Caki2 (cell line): ENCODE measurements at places on chromosomes 7 and 10.

- DNase-seq = no peak
These were observed 34.9 kb downstream of the CSGALNACT2 start for GRCh38 chr10:43173120-43173519.

DNA sequence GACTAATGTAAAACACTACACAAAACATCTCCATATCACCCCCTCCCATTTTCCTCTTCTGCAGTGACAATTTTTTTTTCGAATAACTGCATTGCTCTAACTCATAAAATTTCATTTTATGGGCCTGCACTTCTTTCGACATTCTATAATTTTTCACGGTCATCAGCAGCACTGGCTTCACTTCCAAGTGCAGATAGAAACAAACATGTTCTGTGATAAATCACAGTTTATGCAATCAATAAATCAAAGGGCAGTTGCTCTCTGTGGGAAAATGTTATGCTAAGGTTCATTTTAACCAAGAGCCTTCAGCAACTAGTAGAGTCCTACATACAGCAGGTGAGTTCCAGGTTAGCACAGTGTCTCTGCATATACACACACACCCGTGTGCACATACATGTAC, 100.1 kb downstream of the GPAM start:
- no peak for DNase-seq

DNA sequence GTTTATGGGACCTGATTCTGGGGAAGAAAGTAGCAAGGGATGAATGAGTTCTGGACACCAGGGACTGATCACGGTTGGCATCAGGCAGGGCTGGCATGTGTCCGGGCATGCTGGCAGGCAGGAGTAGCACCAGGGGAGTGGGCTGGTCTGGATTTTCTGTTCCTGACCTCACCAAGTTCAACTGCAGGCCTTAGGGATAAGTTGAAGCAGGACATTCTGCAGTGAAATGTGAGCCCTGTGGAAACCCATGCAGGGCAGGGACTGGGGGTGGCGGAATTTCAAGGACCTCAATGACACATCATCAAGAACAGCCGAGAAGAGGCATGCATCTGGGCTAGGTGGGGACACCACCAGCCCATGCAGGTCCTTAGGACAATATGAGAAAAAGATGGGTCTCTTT, 80.2 kb upstream of the ADAM12 start:
- no peak for DNase-seq

GRCh38 chr10:18793951-18794350, 134.7 kb downstream of the ARL5B start:
- DNase-seq = peak; percentile 4

GRCh38 chr10:128633864-128634540, 507.8 kb upstream of the MKI67 start:
- DNase-seq = no peak

GRCh38 chr10:110069502-110069982, 61.8 kb downstream of the ADD3 start:
- DNase-seq = no peak

GRCh38 chr7:123355576-123356190, 155.9 kb upstream of the SLC13A1 start:
- DNase-seq = peak; percentile 76

- no peak for DNase-seq
These were observed 191.3 kb downstream of the HECW1 start for GRCh38 chr7:43303740-43304241.

DNA sequence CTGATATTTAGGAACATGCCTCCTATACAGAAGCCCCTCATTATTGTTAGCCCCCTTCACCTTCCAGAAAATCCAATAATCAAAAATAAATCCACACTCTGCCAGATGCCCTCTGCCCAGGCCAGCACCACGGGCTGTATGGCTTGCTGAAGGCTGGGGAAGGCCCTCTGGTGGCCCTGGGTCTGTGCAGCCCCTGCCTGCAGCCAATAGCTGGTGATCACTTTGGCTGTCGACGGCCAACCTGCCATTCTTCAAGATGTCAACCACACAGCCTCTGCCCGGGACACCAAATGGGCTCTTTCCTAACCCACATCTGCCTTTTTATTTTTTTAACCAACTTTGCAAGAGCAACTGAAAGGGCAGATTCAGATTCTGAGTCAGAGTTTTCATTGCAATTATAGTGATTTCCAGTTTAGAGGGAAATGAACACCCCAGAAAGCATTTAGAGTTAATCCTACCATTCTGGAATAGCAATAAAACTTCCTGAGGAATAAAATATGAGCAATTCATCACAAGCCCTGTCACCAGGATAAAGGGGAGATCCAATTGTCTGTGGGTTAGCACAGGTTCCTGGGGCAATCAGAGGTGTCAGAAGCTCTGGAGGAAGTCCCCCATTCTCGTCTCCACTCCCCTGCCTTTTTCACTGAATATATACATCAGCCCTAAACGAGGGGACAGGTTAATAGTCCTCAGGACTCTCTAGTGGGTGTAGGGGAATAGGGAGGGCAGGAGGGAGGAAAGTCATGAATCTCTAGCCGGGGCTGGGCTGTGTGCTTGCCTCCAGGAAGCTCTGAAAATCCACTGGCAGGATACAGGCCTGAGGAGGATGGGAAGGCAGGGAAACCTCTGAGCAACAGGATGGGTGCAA, 211.3 kb downstream of the GRID1 start:
- no peak for DNase-seq

- DNase-seq = peak; percentile 18
These were observed 49.0 kb upstream of the ARHGAP12 start for GRCh38 chr10:31977440-31978155.

DNA sequence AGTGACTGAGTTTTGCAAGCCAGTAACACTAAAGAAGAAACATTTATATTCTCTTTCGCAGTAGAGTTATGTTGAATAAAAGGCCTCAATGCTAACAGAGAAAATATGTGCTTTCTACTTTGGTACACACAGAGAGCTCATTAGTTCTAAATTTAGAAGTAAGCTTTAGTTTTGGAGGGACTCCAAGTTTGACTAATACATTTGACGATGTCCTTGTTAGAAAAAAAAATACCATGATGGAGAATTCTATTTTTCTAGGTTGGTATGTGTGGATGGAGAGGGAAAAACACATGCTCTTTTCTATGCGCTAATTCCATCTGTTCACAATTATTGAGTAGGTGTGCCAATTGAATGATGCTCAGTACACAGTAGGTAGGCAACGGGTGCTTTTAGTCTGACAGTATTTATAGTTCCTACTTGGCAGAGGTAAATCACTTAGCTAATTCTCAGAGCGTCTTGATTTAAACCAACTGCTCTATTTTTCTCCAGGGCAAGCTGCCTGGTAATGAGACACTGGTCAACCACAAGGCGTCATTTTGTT, 327.2 kb upstream of the AKR1E2 start:
- no peak for DNase-seq

DNA sequence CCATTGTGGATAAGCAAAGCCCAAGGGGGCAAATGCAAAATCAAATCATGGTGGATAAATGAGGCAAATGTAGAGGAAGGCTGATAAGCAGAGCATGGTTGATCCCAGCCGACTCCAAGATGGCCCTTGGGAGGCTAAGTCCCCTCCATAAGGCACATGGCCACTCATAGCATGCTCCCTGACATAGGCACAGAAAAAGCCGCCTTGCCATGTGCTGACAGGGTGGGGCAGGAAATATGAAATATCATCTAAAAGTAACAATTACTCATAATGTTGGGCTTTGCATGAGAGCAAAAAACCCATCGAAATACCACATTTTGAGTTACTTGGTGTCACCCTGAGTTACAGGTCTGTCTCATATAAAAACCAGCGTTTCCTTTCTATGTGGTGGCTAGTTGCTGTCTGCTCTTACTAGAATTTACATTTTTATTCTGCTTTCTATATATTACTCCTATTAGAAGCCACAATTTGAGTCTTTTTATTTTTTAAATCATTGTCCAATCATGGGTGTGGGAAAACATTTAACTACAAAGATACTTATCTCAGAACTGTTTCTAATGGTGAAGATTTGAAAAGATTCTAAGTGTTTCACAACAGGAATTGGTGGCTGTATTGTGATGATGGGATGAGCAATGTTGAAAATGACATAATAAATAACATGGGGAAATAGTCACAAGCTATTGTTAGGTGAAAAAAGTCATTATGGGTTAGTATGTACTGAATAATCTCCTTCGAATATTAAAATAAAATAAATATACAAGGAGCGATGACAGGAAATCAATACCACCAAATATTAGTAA, 102.7 kb downstream of the CUBN start:
- no peak for DNase-seq

DNA sequence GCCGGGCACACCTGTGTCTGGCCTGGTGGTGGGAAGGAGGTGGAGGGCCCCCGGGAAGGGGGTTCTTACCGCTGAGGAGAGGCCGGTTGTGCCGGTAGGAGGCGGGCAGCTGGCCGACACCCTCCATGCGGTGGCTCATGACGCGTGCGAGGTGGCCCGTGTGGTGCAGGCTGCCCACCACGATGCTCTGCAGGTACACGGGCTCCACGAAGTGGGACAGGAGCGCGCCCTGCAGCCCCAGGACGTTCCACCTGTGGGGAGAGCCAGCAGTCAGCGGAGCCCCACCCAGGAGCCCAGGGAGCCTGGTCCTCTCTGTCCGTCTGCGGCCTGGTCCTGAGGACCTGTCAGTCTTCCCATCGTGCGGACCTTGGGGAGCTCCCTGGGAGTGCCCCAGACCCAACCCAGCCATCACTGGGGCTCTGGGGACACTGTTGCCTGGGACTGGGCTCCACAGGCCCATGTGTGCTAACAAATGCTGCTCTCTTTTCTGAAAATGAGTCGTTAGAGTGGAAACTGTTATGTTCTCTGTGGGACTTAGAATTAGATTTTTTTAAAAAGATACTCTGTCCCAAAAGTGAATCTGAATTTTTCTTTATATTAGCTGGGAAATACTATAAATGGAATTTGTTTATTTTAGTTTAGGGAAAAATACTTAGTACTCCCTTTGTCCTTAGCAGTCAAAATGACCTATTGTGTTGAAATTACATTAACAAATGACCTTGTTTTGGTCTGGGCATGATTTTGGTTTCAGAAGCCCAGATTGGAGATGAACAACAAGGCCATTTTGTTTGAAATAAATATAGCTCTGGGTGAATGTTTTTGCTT, 143.9 kb downstream of the WDR37 start:
- no peak for DNase-seq

DNA sequence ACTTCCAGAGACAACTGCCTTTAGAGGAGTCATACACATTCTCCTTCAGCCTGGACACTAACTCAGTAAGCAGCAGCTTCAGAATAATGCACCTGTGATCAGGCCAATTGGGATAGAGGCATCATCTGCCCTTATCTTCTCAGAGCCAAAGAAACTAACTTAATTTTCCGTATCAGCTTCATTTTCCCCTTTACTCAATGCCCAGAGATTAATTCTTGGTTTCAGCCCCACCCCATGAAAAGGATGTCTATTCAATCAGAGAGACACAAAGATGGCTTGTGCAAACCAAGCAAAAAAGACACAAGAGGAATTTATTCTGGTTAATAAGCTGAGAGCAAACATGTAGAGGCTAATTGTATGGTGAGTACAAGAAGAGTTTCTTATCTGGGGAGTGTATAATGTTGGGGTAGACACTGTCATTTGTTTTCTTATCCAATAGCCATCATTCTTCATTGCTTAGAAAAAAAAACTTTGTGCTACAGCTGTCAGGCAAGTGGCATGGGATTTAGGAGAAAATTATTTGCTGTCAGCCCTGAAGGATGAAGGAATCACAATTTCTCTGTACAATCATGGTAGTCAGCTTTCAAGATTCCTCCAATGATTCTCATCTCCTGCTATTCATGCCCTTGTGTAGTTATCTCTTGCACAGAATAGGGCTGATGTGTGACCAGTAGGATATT, 38.7 kb upstream of the CCSER2 start:
- DNase-seq = no peak
